Testis (tissue), 5 donors: ENCODE measurements at places on chromosomes 3 and 15. TPM values are rescaled to one million over a fixed set of nuclear protein-coding genes. Genes with fewer than 3 reads are reported as not detected.

RNF13 gene
- total RNA-seq: 85.0 TPM

HEMK1 gene
- 13.1 TPM for total RNA-seq

SUSD5 gene
- total RNA-seq: 5.6 TPM

GOLGA6L9 gene
- total RNA-seq: 20.6 TPM

ATP13A5 gene
- 0.25 TPM for total RNA-seq

TM6SF1 gene
- total RNA-seq: 5.0 TPM

CCDC50 gene
- total RNA-seq: 69.9 TPM

DAG1 gene
- total RNA-seq: 169 TPM

SLC28A1 gene
- total RNA-seq: 0.31 TPM

LDHAL6B gene
- total RNA-seq: 18.6 TPM

KNG1 gene
- 0.31 TPM for total RNA-seq

SLC28A2 gene
- total RNA-seq: not detected

GOLGA8B gene
- total RNA-seq: 364 TPM

MCTP2 gene
- total RNA-seq: 13.8 TPM

P2RY12 gene
- not detected for total RNA-seq

LRRC34 gene
- total RNA-seq: 9.4 TPM

OXSM gene
- total RNA-seq: 21.9 TPM

GOLGA6L7 gene
- 4.3 TPM for total RNA-seq

MORC1 gene
- 16.0 TPM for total RNA-seq

MYL3 gene
- total RNA-seq: 1.2 TPM

GABRR3 gene
- total RNA-seq: 0.55 TPM

ADAMTSL3 gene
- 9.4 TPM for total RNA-seq

EIF4E3 gene
- 15.4 TPM for total RNA-seq

CADM2 gene
- 2.7 TPM for total RNA-seq

FAM227B gene
- total RNA-seq: 19.0 TPM

TMIE gene
- 1.5 TPM for total RNA-seq

LRRIQ4 gene
- total RNA-seq: 1.3 TPM

RNU5B-1 gene
- not detected for total RNA-seq

COLQ gene
- 7.6 TPM for total RNA-seq

GASK1A gene
- 18.7 TPM for total RNA-seq

HIGD2B gene
- total RNA-seq: 2.2 TPM

OCA2 gene
- total RNA-seq: 4.5 TPM

WDR93 gene
- 8.1 TPM for total RNA-seq
